ENCODE measurements at places on chromosomes 2 and 18.

- DNase-seq, result no peak
Measured at GRCh38 chr2:68709421-68709911, 25.1 kb upstream of the ARHGAP25 start.

DNA sequence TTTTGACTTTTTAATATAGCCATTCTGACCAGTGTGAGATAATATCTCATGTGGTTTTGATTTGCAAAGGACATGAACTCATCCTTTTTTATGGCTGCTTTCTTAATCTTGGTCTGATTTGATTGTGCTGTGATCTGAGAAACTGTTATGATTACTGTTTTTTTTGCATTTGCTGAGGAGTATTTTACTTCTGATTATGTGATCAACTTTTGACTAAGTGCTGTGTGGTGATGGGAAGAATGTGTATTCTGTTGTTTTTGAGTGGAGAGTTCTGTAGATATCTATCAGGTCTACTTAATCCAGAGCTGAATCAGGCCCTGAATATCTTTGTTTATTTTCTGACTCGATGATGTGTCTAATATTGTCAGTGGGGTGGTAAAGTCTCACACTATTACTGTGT is 16.8 kb downstream of the SP140L start:
- no peak for DNase-seq

DNA sequence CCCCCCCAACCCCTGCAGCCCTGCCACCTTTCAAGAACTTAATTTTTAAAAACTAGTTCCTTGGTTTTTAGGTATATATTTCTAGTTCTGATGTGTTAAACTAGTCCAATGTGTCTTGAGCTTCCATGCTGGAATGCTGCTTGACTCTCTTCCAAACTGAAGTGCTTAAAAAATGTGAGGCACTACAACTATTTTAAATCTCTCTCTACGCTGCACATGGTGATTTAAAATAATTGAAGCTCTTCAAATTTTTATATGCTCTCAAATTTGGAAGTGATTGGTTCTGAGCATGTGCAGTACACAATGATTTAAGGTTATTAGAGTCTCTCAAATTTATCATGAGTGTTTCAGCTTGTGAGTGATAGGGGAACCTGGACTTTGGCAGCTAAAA is 192.6 kb upstream of the ZEB2 start:
- DNase-seq, result no peak

DNA sequence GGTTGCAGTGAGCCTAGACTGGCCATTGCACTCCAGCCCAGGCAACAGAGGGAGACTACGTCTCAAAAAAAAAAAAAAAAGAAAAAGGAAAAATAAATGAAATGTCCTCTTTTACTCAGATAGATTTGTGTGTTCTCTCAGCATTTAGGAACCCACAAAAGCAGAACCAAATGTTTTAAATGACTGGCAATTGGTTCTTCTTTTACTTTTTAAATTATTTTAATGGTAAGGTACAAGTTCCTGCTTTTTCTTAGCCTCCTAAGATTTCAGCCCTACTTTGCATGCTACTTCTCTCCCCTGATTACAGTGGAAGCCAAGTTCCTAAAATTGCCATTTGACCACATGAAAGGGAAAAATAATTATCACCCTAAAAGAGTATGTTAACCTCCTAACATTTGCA is 23.5 kb downstream of the SRSF7 start:
- DNase-seq, result no peak

- DNase-seq, result no peak
Measured at GRCh38 chr2:86072271-86072858, 33.3 kb downstream of the POLR1A start.

GRCh38 chr18:24726727-24727492 is 266.5 kb downstream of the HRH4 start:
- DNase-seq, result peak; percentile 26

- DNase-seq, result no peak
Measured at GRCh38 chr2:241514553-241514952, 6.2 kb upstream of the STK25 start.

- no peak for DNase-seq
Measured at GRCh38 chr2:152198499-152198898, 22.9 kb upstream of the STAM2 start.

DNA sequence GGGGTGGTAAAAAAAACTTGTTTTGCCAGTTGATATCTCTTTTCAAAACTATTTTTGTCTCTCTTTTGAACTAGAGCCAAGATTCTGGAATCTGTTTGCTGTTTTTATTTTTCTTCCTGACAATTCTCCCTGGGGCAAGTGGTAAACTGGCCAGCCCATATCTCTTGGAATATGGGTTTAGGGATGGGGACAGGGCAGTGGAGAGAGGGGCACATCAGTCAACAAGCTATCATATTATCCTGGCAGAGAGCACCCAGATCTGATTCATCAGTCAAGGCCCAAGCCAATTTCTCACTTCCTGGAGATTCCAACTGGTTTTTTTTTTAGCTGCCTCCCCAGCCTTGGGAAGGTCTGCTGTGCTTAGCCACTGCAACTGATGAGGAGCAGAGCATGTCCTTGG is 52.3 kb downstream of the ARHGAP28 start:
- DNase-seq, result no peak

DNA sequence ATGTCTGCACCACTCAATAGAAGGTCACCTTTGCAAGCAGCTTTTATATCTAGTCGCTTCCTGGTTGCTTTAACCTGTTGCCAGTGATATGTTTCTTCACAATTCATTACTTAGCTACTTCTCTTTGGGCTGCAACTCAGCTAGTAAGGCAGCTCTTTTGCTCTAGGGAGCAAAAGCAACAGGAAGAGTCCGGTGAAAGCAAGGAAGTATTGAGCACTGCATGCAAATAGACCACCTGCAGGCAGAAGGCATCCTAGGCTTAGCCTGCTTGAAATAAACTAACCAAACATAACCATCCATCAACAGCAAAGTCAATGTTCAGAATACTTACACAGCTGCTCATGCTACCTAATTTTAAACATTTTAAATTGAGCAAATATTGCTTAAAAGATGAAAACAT is 529.2 kb upstream of the LINC00305 start:
- DNase-seq, result no peak

DNA sequence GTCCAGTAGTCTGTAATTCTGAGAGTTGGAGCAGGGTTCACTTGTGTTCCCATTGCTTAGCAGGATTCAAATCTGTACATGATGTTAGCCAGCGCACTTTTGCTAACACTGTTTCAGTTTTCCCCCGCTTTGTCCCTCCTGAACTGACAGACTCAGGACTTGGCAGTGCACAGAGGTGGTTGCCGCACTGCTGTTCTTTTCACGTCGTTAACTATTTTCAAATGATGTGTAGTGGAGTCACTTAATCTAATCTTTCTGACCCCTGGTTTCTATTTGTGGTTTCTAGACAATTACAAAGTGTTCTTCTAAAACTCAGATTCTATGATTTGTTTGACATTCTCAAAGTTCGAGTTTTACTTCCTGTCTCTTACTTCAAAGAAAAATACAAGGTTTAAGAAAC is 234.5 kb downstream of the RBM43 start:
- DNase-seq, result no peak

- no peak for DNase-seq
Measured at GRCh38 chr2:19026261-19026660, 332.2 kb downstream of the OSR1 start.

GRCh38 chr2:225996462-225996828 is 596.9 kb downstream of the NYAP2 start:
- DNase-seq, result no peak

DNA sequence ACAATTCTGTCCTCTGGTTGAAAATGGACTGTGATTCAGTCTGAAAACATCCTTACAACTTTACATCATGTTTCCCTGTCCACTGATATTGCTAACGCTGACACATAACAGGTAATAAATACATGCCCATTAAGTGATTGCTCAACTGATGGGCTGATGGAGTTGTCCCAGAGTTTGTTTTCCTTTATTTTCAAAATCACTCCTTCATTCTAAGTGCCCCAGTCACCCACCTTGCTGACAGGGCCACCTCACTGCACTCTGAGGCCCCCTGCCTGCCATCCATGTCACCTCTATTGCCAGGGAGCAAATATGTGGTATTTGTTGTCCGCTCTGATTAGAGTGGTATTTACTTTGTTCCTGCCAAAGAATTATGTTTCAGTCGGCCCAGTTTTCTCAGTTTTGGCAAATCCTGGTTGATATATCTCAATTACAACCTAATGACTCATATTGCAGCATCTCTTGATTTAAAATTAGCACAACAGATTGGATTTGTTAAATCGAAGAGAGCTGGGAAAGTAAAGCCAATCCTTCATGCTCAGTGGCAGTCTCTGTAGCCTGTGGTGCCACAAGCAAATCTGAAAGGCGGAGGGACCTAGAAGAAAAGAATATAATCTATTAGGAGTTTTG is 105.1 kb downstream of the RDH14 start:
- DNase-seq, result no peak

- no peak for DNase-seq
Measured at GRCh38 chr2:42050703-42051542, 3.1 kb downstream of the PKDCC start.

GRCh38 chr2:193228276-193228675 is 1033.5 kb upstream of the TMEFF2 start:
- no peak for DNase-seq

- DNase-seq, result no peak
Measured at GRCh38 chr2:138112536-138112935, 148.3 kb downstream of the HNMT start.

DNA sequence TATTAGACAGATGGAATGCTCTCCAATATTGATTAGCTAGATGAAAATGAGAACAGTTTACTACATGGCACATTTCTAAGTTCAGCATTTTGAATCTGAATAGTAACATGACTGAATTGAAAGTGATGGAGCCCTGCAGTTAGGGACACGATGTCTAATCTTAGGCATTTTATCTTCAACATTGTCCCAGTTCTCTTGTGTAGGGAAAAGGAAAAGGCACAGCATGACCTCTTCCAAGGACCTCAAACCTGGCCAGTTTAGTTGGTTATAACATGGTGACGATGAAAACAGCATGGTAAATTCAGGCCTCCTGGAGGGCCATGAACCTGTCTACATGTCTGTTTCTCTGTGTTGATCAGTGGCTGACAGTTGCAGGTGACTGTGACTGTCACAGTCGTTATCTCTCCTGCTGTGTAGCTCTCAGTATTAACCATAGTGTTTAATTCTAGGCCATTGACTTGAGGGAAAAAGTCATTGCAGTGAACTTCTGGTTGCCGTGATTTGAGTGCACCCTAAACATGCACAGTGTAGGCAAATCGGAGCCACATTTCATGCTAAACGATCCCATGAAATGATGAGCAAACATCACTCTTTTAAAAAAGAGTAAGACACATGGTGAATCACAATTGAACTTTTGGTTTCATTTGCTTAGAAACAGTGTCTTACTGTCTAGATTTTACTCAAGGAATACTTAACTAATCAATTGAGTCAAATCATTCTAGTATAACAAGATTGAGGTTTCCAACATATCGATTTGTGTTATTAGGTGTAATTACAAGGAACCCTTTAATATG is 129.7 kb downstream of the PHLPP1 start:
- DNase-seq, result no peak

GRCh38 chr2:112671801-112672200 is 26.1 kb downstream of the SLC20A1 start:
- DNase-seq, result no peak

DNA sequence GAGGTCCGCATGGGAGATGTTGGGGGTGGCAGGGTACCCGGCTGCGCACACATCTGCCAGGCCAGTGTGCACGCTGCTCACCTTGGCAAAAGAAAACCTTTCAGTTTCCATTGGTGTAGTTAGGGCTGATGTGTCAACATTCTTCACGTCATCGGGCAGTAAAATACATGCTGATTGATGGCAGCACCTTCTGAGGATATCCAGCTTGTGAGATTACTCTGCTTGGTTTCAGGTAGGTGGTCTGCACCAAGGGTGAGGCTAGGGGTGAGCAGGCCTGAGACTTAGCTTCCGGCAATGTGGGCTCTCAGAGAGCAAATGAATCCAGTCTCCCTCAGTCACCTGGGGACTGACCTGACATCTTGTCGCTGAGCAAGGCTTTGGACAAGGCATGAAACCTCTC is 19.3 kb upstream of the ACKR3 start:
- DNase-seq, result no peak

DNA sequence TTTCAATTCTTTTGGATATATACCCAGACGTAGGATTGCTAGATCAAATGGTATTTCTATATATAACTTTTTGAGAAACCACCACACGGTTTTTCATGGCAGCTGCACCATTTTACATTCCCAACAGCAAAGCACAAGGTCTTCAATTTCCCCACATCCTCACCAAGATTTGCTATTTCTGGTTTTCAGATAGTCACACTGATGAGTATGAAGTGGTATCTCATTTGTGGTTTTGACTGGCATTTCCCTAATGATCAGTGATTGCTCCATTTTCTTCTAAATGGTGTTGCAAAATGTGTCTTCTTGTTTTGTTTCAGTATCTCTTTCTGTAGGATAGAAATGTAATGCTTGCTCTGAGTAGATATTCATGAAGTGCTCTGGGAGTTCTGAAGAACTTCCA is 52.0 kb downstream of the ANKRD44 start:
- no peak for DNase-seq

DNA sequence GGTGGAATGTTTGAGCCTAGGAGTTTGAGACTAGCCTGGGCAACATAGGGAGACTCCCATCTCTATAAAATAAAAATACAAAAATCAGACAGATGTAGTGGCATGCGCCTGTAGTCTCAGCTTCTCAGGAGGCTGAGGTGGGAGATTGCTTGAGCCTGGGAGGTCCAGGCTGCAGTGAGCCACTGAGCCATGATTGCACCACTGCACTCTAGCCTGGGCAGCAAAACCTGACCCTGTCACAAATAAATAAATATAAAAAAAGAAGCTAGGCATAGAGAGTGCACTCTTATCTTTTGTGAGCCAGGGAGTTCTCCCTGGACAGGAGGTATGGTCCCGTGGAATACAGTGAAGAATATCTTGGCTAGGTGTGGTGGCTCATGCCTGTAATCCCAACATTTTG is 11.0 kb upstream of the KYNU start:
- no peak for DNase-seq

- no peak for DNase-seq
Measured at GRCh38 chr2:200702646-200703118, 109.0 kb upstream of the BZW1 start.

DNA sequence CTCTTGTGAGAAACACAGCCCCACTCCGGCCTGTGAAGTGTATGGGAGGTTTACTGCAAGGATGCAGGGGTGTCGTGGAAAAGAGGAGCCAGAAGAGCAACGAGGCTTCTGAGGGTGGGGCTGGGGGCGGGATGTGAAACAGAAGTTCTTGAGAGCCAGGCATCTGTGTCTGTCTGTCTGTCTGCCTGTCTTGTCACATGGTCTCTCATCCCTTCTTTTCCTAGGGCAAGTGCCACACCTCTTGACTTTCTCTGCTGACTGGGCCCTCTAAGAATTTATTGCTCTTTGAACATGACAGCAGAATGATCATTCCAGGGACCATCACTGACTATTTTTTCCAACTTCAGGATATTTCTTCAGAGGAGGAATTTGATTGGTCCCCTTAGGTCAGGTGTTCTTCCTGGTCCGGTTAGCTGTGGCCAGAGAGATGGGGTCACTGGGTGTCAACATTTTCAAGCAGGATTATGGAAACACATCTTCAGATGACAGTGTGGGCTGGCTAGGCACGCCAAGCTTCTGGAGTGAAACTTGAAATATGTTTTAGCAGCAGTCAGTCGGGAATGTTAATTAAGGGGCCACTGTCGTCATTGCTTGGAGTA is 131.0 kb downstream of the FHOD3 start:
- DNase-seq, result no peak

GRCh38 chr2:150034665-150035064 is 447.1 kb upstream of the MMADHC start:
- DNase-seq, result no peak

GRCh38 chr2:141653184-141653583 is 477.6 kb downstream of the LRP1B start:
- DNase-seq, result no peak
